Breast epithelium (tissue), 4 donors: ENCODE measurements at places on chromosomes 3 and 15. TPM values are rescaled to one million over a fixed set of nuclear protein-coding genes. Genes with fewer than 3 reads are reported as not detected.

Gene SAMMSON
- not detected for total RNA-seq

Gene ZNF660
- 3.1 TPM for total RNA-seq

Gene ZFAND6
- total RNA-seq, result 159 TPM

Gene DPPA2
- total RNA-seq, result not detected

Gene RNF168
- total RNA-seq, result 24.8 TPM

Gene MYO5C
- total RNA-seq, result 51.5 TPM

Gene IRAK2
- total RNA-seq, result 7.2 TPM

Gene PLA1A
- 4.9 TPM for total RNA-seq

DNA sequence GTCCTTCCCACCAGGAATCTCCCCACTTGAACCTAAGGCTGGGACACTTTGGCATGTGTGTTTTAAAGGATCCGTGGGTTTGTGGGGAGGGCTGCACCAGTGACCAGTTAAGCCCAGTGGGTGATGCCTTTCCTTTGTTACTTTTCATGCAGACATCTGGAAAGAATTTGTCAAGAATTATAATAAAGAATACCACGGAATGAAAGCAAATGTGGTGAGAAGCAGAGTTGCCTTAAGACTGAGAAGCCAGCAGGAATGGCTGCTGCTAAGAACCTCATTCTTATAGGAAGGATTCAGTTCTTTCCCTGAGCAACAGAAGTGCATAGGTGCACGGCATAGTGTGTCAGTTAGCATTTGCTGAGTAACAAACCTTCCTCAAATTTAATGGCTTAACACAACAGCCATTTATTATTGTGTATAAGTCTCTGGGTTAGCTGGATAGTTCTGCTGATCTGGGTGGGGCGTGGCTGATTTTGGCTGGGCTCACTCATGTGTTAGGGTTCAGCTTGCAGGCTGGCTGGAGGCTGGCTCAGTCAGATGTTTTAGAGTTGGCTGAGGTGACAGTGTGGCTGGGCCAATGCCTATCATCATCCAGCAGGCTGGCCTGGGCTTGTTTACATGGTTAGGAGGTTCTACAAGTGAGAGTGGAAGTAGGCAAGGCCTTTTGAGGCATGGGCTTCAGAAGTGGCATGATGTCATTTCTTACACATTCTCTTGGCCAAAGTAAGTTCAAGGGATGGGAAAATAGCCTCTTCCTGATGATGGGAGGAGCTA lies 262.7 kb upstream of the CTDSPL start:
- H3K27ac ChIP-seq, result no peak overlapping the region
- H3K27me3 ChIP-seq, result no peaks in the 10 kb centered on the region
- H3K36me3 ChIP-seq, result no peaks in the 10 kb centered on the region

GRCh38 chr15:43776101-43776717 lies 557 bp downstream of the ELL3 start:
- H3K4me3 ChIP-seq, result peak overlapping the region; percentile 74
- no peak for DNase-seq
- no peaks in the 10 kb centered on the region for H3K36me3 ChIP-seq
- no peaks in the 10 kb centered on the region for H3K4me1 ChIP-seq

- no peak overlapping the region for H3K4me3 ChIP-seq
- H3K27me3 ChIP-seq, result no peaks in the 10 kb centered on the region
- H3K36me3 ChIP-seq, result no peaks in the 10 kb centered on the region
- H3K27ac ChIP-seq, result no peak overlapping the region
Measured at GRCh38 chr3:67377299-67377698, 277.1 kb downstream of the SUCLG2 start.

DNA sequence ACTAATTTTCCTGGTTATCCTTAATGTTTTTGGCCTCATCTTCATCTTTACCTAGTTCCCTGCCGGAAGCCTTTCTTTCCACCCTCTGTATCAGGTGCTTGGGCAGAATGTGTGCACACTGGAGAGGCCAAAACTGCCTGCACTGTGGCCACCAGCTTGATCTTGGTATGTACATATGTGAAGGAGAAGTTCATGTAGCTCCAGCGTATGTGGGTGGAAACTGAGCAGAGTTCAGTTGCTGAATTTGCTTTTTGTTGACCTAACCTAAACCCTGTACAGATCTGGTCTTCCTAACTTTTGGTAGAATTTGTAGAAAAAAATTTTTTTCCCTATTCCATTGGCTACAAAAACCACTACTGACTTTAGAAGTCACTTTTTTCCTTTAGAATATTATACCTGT lies 65.9 kb upstream of the IGSF10 start:
- H3K4me3 ChIP-seq, result no peak overlapping the region
- H3K36me3 ChIP-seq, result no peaks in the 10 kb centered on the region
- H3K4me1 ChIP-seq, result no peaks in the 10 kb centered on the region
- DNase-seq, result no peak
- no peaks in the 10 kb centered on the region for H3K27me3 ChIP-seq

- no peak overlapping the region for H3K4me3 ChIP-seq
- no peak for DNase-seq
- no peak overlapping the region for H3K27ac ChIP-seq
- no peaks in the 10 kb centered on the region for H3K27me3 ChIP-seq
- no peaks in the 10 kb centered on the region for H3K36me3 ChIP-seq
- no peaks in the 10 kb centered on the region for H3K4me1 ChIP-seq
Measured at GRCh38 chr3:157605356-157605755, 102.1 kb upstream of the VEPH1 start.

DNA sequence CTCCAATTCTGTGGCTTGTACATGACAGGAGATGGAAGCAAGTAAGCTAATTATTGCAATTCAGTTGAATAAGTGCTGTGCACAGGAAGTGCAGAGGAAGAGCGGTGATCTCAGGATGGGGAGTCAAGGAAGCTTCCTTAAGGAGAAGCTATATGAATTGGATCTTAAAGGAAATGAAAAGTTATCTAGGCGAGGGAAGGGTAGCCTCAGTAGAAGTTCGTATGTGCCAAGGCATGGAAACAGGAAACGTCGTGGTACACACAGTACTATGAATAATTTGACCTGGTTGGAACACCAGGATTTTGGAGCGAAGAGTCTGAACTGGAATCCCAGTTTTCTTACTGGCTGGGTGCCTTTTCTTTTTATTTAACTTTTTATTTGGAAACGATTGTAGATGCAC lies 39.3 kb downstream of the ST6GAL1 start:
- no peaks in the 10 kb centered on the region for H3K36me3 ChIP-seq
- H3K4me3 ChIP-seq, result no peak overlapping the region
- H3K4me1 ChIP-seq, result no peaks in the 10 kb centered on the region
- H3K27me3 ChIP-seq, result no peaks in the 10 kb centered on the region

GRCh38 chr3:119695480-119695879 lies 7.3 kb upstream of the CFAP91 start:
- H3K4me3 ChIP-seq, result no peak overlapping the region
- H3K36me3 ChIP-seq, result no peaks in the 10 kb centered on the region
- H3K4me1 ChIP-seq, result no peaks in the 10 kb centered on the region
- H3K27ac ChIP-seq, result no peak overlapping the region

- H3K4me1 ChIP-seq, result no peaks in the 10 kb centered on the region
- no peak for DNase-seq
- H3K27ac ChIP-seq, result no peak overlapping the region
- peaks cover 3% of the 10 kb centered on the region for H3K27me3 ChIP-seq
- H3K36me3 ChIP-seq, result no peaks in the 10 kb centered on the region
- H3K4me3 ChIP-seq, result no peak overlapping the region
Measured at GRCh38 chr15:53477981-53478766, 281.3 kb downstream of the WDR72 start.

DNA sequence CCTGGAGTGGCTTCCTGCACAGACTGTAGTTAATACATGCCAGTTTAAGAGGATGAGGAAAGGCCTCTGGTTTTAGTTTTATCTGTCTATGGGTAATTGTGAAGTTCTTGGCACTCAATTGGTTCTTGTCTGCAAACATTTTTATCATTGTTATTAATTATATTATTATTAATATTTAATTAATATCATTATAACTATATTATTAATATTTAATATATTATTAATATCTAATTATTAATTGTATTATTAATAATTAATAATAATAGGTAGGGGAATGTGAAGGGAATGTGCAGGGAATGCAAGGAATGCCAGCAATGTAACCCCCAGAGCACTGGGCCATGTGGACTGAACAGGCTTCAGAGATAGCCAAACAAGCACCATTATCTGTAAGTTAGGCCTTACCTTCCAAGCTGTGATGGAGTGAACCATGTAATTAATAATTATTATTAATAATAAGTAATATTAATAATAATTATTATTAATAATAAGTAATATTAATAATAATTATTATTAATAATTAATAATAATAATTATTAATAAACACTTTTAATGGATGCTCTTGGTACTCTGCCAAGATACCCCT lies 79.8 kb upstream of the NMNAT3 start:
- H3K27me3 ChIP-seq, result no peaks in the 10 kb centered on the region
- H3K27ac ChIP-seq, result no peak overlapping the region
- H3K36me3 ChIP-seq, result no peaks in the 10 kb centered on the region
- DNase-seq, result no peak

GRCh38 chr3:47838503-47838902 lies 35.6 kb downstream of the DHX30 start:
- no peak overlapping the region for H3K4me3 ChIP-seq
- H3K27ac ChIP-seq, result no peak overlapping the region
- DNase-seq, result no peak
- no peaks in the 10 kb centered on the region for H3K4me1 ChIP-seq
- no peaks in the 10 kb centered on the region for H3K27me3 ChIP-seq

DNA sequence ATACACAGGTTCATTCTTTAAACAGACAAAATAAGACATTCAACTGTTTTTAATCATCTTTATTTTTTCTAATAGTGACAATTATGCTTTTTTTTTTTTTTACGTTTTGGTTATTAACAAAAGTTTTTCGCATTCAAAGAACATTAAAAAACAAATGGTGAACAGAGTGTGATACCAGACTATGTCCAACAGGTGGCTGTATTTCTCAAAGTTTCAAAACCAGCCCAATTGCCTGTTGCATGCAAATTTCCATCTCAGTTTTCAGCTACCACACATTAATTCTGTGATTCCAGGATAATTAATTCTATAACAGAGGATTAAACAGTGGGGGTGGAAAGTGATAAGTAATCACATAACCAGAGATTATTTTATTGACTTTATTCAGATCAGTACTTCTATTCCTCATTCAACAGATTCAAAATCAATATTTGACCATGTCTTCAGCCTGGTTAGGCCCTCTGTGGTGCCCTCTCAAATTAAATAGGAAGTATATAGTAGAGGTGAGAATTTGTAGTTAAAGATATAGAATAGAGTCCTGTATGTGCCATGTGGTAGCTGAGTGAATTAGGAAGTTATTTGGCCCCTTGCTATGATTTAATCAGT lies 122.2 kb upstream of the DCBLD2 start:
- no peak overlapping the region for H3K4me3 ChIP-seq
- H3K4me1 ChIP-seq, result no peaks in the 10 kb centered on the region
- no peak overlapping the region for H3K27ac ChIP-seq
- no peaks in the 10 kb centered on the region for H3K27me3 ChIP-seq

GRCh38 chr15:98506711-98507110 lies 141.6 kb upstream of the IGF1R start:
- no peak overlapping the region for H3K4me3 ChIP-seq
- no peaks in the 10 kb centered on the region for H3K4me1 ChIP-seq
- H3K27ac ChIP-seq, result no peak overlapping the region
- H3K27me3 ChIP-seq, result no peaks in the 10 kb centered on the region
- no peak for DNase-seq

- no peak overlapping the region for H3K27ac ChIP-seq
- DNase-seq, result no peak
- H3K4me1 ChIP-seq, result no peaks in the 10 kb centered on the region
Measured at GRCh38 chr3:177306252-177306651, 109.0 kb upstream of the TBL1XR1 start.
